ENCODE measurements at places on chromosomes 4 and X. TPM values are rescaled to one million over a fixed set of nuclear protein-coding genes. Genes with fewer than 3 reads are reported as not detected.

PDZD4 gene
- 2.1 TPM for polyA plus RNA-seq

ZNF595 gene
- 10.3 TPM for polyA plus RNA-seq

RAB41 gene
- 0.37 TPM for polyA plus RNA-seq

HTN3 gene
- not detected for polyA plus RNA-seq

PPA2 gene
- 56.0 TPM for polyA plus RNA-seq

RHOXF1 gene
- polyA plus RNA-seq, result not detected

CDS1 gene
- 0.29 TPM for polyA plus RNA-seq

HS6ST2 gene
- 43.1 TPM for polyA plus RNA-seq

MBTPS2 gene
- 22.5 TPM for polyA plus RNA-seq

XAGE1B gene
- polyA plus RNA-seq, result not detected

- no peak for DNase-seq
Observed at GRCh38 chr4:2789793-2790582, 2.9 kb upstream of the SH3BP2 start.

DNA sequence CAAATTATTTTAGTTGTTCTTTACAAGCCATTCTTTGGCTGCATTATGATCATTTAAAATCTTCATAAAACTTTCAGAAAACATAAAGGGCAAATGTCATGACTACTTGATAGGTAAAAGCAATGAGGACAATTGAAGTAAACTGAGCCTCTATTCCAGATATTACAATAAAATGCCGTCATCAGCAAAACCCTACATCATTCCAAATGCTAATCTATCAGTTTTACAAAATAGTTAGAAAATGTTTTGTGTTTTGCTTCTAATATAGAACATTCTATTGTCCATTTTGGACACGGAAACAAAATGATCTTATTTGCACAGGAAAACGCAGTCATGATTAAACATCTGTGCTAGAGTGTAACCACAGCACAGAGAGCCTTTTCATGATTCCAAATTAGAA, 1330.6 kb upstream of the ADGRL3 start:
- DNase-seq, result no peak

- no peak for DNase-seq
Observed at GRCh38 chr4:139275281-139275735, 4.7 kb downstream of the MGARP start.

GRCh38 chr4:105588252-105588651, 35.8 kb downstream of the ARHGEF38 start:
- no peak for DNase-seq

DNA sequence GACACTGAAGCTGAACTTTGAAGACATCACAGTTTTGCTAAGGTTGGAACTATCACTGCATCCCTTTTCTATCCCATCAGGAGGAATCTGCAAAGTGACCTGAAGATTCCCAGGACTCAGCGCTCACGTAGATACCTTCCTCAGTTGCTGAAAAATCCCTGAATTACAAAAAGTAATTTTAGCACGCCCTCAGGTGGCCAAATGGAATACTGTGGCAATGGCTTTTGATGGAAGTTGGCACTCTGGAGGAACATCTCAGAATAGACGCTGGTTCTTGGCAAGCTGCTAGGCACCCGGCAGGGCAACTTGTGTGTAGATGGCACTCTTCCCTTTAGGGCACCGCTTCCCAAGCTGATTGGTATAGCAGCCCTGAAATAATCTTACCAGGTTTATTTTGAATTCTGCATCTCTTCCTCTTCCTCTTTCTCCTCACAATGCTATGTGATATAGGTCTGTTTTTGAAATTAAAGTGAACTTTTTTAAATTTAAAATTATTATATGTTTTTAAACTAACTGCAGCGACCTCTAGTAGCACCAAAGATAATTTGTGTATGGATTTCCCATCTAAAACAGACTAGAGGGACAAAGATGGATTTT, 16.3 kb upstream of the ESX1 start:
- DNase-seq, result peak; percentile 60

- no peak for DNase-seq
Observed at GRCh38 chr4:183185018-183185417, 86.0 kb downstream of the WWC2 start.

GRCh38 chr4:1950369-1950768, 58.4 kb downstream of the NELFA start:
- DNase-seq, result no peak

DNA sequence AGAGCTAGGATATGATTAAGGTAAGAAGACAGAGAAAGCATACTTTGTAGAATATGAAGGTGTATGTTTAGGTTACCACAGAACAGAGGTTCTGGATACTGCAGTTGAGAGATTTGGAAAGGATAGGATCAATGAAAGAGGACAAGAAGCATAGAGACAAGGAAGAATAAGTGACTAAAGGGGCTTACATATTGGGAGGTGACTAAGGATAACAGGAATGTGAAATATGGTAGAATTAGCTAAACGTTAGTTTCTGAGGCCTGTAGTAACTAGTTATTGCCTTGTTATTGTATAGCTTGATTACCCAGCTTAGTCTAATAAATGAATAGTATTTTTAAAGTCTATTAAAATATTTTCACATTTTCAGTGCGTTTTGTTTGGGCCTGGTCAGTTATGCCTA, 38.2 kb downstream of the CENPI start:
- DNase-seq, result no peak

GRCh38 chrX:12894074-12895030, 12.1 kb upstream of the TLR8 start:
- no peak for DNase-seq

- peak; percentile 17 for DNase-seq
Observed at GRCh38 chr4:60657807-60658206, 542.3 kb upstream of the ADGRL3 start.

- no peak for DNase-seq
Observed at GRCh38 chr4:114396808-114397207, 201.8 kb upstream of the UGT8 start.

- DNase-seq, result peak; percentile 75
Observed at GRCh38 chr4:138686106-138686835, 329.3 kb upstream of the NOCT start.

DNA sequence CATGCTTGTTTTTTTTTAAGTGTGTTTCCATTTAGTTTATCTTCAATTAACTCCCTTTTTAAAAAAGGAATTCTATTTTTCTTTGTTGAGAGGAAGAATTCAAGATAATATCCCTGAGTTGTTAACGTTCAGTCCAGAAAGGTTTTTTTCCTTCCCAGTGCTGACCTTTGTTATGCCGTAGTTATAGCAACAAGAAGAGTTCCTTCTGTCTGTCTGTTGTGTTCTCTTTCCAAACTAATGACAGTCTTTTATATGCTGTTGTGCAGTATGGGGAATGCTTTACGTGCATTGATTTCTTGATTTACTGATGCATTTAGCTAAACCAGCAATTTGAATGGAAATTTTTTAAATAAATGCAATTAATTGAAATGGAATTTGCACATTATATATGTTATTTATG, 6.6 kb upstream of the CXXC4 start:
- DNase-seq, result peak; percentile 56

DNA sequence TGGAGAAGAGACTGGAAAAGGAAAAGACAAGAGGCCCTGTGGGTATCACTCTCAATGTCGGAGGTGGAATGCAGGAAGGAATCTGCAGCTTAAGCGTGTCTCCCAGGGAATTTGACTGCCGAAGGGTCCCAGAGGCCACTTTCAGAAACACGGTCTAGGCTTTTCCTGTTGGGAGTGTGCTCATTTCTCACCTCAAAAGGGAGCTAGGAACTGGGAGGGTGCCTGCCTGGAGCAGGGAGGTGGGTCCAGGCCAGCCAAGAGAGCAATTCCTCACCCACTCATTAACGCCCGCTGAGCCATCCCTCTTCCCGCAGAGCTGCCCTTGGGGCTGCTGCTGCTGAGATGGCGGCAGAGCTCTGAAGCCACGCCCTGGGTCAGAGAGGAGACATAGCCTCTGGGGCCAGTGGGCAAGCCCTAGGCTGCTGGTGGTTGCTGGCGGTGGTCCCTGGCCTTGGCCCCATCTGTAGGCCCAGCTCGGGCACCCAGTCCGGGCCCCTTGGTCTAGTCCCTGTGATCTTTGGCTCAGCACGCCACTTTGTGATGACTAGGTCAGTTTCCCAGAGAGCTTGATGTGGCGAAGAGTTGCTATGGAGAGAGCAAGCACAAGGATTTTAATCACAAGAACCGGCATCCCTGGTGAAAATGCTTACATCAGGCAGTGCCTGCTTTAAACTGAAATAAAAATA, 4.1 kb downstream of the ZNF185 start:
- no peak for DNase-seq

- DNase-seq, result no peak
Observed at GRCh38 chr4:40718586-40718985, 31.2 kb upstream of the NSUN7 start.

DNA sequence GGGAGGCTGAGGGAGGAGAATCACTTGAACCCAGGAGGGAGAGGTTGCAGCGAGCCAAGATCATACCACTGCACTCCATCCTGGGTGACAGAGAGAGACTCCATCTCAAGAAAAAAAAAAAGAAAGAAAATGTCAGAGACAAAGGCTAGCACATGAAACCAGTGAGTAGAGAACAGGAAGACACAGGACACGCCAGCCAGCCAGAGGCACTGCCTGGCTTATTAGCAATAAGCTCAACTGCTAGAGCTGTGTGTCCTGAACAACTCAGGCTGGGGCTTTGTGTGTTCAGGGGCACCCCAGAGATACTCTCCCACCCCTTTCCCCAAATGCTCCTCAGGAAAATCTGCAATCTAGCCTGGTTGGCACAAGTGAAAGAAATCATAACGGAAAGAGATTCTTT, 60.0 kb downstream of the RHOH start:
- no peak for DNase-seq

DNA sequence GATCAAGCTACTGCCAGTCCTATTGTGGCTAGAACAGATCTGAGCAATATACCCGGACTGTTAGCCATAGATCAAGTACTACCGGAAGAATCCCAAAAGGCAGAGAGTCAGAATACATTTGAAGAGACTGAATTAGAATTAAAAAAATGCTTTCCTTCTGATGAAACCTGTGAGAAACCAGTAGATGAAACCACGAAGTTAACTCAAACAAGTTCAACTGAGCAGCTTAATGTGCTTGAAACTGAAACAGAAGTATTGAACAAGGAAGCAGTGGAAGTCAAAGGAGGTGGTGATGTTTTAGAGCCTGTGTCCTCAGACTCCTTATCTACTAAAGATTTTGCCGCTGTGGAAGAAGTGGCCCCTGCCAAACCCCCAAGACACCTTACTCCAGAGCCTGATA, 46.8 kb downstream of the WDR44 start:
- no peak for DNase-seq

GRCh38 chr4:120007191-120007871, 59.3 kb downstream of the MAD2L1 start:
- peak; percentile 97 for DNase-seq
